ENCODE measurements at places on chromosomes 1 and 21.

GRCh38 chr1:218775501-218776021 is 398.1 kb upstream of the LYPLAL1 start:
- DNase-seq, result no peak

DNA sequence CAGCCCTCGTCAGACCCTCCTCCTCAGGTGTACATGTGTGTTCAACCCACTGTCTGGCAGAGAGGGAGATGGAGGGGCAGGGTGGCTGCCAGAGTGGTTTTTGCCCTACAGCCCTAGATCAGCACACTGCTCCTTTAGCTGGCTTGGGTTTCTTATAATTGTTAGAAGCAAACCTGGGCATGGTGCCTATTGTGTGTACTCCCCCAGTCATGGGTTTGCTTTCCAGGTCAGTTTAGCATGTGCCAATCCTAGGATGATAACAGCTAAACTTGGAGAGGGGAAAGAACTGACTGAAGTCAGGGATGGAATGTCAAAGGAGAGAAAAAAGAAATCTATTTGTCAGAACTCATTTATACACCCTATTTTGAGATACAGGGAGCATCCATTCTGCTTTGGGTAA is 63.3 kb downstream of the UCK2 start:
- no peak for DNase-seq

DNA sequence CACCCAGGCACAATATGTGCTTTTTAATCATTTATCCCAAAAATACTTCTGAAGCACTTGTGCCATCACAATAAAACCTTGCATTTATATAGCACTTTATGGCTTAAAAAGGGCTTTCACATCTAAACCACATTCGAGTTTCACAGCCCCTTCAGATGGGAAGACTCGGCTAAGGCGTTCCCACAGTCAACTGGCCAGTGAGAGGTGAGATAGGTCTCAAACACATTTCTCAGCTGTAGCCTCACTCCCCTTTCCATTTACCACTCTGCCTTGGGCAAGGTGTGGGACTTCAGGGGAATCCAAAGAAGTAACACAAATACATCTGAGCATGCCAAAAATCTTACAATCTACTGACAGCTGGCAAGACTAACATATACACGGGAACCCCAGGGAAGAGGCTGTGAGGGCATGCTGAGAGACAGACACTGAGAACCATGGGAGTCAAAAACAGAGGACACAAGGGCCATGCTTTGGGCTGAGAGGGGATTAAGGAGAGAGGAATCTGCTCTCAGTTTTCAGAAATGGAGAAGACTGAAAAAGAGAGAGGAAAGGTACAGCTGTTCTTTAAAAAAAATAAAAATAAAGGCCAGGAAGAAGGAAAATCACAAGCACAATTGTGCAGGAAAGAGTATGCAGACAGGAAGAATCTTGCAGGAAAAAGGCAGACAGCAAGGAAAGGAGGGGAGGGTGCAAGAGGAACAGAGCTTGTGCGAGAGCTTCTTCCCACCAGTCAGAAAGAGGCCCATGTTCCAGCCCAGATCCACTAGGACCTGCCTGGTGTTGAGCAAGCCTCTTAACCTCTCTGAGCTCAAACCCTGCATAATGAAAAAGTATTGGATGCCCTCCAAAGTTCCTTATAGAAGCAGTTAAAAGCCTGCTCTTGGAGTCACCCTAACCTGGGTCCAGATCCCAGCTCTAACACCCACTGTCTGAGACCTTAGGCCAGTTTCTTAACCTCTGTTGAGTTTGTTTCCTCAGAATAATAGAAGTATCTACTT is 73.5 kb downstream of the JAK1 start:
- DNase-seq, result no peak

DNA sequence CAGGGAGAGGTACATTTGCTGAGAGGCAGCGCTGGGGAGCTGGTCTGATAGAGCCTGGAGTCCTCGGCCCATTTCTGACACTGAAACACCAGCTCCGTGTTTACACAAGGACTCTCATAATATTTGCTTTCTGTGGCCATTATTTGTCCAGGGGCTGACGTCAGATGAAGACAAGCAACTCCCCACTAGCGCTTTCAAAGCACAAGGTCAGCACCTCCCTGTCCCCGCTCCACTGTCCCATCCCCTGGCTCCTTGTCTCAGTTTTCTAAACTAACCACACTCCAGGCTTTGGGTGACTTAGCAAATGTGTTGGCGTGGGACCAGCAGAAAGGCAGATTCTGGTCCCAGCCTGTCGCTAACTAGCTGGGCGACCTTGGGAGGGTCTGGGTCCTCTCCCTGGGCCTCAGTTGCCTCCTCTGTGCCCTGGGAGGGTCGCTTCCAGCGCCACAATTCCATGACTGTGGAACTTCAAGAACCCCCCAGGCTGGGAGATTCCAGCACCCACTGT is 37.4 kb upstream of the ZBTB40 start:
- DNase-seq, result no peak

- no peak for DNase-seq
These were observed 77.8 kb downstream of the KCNK2 start for GRCh38 chr1:215160351-215160750.

GRCh38 chr1:204287466-204287891 is 72.2 kb downstream of the PLEKHA6 start:
- DNase-seq, result no peak

DNA sequence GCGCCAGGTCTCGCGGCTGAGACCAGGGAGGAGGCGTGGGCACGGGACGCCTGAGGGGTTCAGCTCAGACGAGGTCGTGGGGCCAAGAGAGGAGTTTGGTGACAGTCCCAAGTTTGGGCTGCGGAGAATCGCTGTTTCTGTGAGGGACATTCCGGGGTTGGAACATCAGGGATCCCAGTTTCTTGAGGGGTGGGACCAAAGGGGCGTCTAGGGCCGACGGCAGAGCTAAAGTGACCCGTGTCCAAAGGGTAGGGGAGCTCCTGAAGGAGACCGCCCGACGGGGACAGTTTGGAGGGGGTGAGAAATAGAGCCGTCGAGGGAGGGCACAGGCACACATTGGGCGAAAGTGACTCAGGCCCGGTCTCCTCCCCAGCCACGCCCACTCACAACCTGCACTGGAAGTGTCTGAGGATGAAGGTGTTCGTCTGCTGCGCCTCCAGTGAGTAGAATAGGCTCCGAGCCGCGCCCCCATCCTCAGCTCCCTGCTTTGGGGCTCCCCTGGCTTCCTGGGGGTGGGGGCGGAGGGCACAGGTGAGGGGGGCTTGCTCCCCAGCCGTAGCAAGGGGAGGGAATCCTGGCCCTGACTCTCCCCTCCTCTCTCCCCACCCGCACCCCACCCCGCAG is 7.0 kb downstream of the EFNA3 start:
- DNase-seq, result peak; percentile 66

- no peak for DNase-seq
These were observed 130.9 kb upstream of the ZBTB40 start for GRCh38 chr1:22320587-22321344.

GRCh38 chr1:232689711-232690110 is 59.8 kb upstream of the SIPA1L2 start:
- DNase-seq, result no peak

DNA sequence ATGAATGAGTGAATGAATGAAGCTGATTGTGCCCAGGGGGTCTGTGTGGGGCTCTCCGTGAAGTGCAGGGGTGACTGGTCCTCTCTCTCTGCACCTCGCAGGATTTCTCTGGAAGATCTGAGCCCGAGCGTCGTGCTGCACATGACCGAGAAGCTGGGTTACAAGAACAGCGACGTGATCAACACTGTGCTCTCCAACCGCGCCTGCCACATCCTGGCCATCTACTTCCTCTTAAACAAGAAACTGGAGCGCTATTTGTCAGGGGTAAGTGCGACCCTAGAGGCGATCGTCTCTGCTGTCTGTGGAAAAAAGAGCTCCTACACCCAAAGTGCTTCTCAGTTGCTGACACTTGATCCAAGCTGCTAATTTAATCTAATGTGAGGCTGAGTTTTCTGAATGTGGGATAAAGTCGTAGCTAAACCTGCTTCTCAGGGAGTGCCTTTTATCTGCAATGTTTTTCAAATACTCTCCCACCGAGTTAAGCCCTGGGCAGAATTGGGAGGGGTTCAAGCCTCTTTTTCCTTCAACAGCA is 101.7 kb downstream of the HUNK start:
- peak; percentile 5 for DNase-seq

GRCh38 chr21:41730367-41730765 is 36.5 kb downstream of the RIPK4 start:
- DNase-seq, result no peak

DNA sequence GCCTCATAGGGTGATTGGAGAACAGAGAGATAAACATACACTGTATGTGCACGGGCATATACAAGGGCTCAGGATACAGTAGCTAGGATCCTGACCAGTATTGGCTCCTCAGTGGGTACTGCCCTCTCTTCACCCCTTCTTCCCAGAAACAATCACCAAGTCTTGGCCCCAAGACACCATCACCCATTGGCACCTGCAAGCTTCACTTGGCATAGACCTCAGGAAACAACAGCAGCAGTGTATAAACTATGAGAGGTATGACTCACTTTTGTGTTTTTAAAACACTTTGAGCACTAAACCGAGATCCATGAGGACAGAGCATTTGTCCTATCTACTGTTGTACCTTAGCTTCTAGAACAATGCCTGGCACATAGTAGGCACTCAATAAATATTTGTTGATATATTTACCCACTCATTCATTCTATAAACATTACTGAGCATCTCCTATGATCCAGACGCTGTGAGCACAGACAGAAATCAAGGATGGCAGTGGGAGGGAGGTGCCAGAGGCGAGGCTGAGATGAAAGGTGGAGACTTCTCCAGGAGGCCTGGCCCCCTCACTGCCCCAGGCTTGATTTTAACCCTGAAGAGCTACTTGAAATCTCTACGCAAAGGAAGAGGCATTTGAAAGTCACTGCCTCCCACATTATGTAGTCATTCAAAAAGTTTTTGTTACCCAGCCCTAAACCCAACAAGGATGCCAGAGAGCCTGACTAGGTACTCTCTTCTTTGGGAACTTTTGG is 95.2 kb downstream of the CAMK2N1 start:
- no peak for DNase-seq

DNA sequence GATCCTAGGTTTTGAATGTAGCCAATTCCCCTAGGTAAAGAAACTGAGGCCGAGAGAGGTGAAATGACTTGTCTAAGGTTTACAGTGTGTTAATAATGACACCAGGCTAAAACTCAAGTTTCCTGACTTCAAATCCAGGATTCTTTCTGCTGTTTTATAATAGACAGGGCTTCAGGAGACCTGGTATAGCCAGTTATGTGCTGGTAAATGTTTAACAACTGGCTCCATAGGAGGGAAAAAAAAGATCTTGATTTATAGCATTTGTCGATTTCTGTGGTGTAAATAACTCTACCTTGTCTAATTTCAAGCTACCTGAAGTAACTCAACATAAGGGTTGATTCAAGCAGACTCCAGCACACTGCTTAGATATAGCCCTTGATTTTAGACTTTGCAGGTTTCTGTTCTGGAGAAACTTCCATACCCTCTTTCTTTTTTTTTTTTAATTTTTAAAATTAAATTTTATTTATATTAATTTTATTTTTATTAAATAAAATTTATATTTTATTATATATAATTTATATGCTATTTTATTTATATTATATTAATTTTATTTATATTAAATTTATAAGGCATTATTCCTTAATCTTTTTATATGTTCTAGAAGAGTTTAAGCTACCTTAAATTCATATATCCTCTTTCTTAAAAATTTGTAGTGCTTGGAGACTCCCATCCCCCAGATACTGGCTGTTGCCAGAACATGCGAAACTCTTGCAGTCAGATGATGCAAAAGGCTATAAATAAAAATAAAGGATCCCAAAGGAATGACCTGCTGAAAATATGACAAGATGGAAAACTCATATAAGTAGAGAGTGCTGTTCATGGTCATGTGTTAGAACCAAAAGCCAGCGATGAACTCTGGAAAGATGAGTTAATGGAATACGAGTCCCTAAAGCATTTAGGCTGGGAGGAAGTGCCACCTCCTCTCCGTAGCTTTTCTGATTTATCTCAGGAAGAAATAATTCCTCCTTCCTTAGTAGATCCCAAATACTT is 35.4 kb upstream of the SRSF10 start:
- DNase-seq, result no peak

- DNase-seq, result no peak
These were observed 34.0 kb upstream of the MAGOH start for GRCh38 chr1:53272349-53272748.

DNA sequence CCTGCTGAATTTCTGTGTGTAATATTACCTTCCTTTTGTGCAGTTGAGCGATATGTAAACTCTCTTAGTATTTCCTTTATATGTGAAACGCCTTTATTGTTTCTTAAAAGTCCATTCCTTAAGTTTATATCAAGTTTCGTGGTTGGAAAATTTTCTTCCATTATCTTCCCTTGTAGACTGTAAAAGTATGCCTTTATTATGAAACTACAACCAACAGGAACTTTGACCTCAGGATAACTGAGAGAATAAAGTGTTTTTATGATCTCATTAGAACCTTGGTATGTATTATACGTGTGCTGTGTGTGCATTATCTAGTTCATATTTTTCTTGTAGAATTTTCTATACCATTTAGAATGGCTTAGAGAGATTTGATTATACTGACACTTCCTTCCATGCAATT is 3.1 kb upstream of the CDC14A start:
- DNase-seq, result no peak

- no peak for DNase-seq
These were observed 27.5 kb upstream of the ROR1 start for GRCh38 chr1:63746129-63746864.

GRCh38 chr1:202189001-202189790 is 4.4 kb upstream of the LGR6 start:
- peak; percentile 75 for DNase-seq

DNA sequence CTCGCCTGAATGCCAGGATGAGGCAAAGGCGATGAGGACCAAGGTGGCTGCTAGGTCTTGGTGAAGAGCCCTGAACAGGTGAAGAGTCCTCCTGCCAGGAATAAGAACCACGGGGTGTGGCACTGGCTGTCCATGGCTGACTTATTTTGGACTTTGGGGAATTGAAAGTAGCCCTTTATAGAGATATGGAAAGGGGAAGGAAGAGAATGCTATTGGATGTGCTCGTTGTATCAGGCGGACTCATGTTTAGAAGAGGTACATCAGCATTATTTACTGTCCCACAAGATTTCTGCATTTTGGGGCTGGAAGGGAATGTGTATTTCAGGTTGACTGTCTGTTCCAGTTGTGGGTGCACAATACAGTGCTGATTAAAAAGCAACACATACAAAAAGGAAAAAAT is 465.8 kb downstream of the DSCAM start:
- no peak for DNase-seq

GRCh38 chr1:163161337-163161736 is 41.4 kb downstream of the RGS5 start:
- no peak for DNase-seq

- no peak for DNase-seq
These were observed 182.4 kb downstream of the TRABD2B start for GRCh38 chr1:47814612-47815395.

GRCh38 chr1:24190983-24191461 is 3.9 kb upstream of the IFNLR1 start:
- DNase-seq, result no peak

- DNase-seq, result no peak
These were observed 119.2 kb downstream of the TSEN15 start for GRCh38 chr1:184170719-184171118.

- DNase-seq, result no peak
These were observed 6.5 kb downstream of the PLCH2 start for GRCh38 chr1:2482588-2482987.

- no peak for DNase-seq
These were observed 29.6 kb upstream of the CACHD1 start for GRCh38 chr1:64440183-64440826.
